ENCODE measurements at places on chromosomes 2 and 18.
A peak's percentile ranks its signal among the peaks of the same experiment; 100 is the strongest.

DNA sequence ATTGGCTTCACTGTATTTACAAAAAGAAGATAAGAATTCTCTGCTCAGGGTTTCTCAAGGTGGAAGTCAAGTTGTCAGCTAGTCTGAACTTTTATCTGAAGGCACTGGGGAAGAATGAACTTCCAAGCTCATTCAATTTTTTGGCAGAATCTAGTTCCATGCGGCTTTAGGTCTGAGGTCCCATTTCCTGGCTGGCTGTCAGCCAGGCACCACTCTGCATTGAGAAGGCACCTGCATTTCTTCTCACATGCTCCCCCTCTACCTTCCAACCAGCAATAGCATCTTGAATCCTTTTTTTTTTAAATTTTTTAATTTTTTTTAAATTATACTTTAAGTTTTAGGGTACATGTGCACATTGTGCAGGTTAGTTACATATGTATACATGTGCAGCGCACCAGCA is 46.2 kb upstream of the RPE start:
- no peak for DNase-seq

GRCh38 chr2:32482471-32482870 is 125.6 kb downstream of the BIRC6 start:
- no peak for DNase-seq

DNA sequence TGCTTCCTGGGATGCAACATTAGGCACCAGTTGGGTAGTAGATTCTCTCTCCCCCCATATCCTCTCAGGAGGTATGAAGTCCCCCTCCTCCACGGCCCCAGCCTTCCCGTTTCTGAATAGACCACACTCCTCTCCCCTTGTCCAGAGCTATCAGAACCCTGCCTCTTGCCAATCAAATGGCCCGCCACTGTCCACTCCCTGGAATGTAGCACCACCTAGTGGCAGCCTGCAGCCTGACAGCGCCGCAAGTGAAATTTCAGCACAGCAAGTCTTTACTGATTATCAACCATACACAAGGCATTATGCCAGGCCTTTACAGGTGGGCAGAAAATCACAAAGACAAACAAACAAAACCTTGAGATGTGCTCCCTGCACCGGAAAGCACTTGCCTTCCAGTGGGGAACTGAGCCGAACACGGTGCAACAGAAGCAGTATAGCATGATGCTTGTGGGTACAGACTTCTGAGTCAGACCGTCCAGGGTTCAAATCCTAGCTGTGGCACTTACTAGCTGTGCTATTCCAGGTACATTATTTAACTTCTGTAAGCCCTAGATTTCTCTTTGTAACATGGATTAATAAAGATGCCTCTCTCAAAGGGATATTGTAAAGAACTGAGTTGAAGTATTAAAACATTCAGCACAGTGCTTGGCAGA is 174.0 kb downstream of the SMAD2 start:
- DNase-seq = peak; percentile 68

- peak; percentile 36 for DNase-seq
Observed at GRCh38 chr2:6309415-6310255, 556.1 kb downstream of the CMPK2 start.

- no peak for DNase-seq
Observed at GRCh38 chr2:19456705-19457309, 98.4 kb upstream of the OSR1 start.

- DNase-seq = peak; percentile 42
Observed at GRCh38 chr2:129396980-129397599, 582.4 kb upstream of the RAB6C start.

- no peak for DNase-seq
Observed at GRCh38 chr2:32652555-32653209, 24.8 kb downstream of the TTC27 start.

- DNase-seq = no peak
Observed at GRCh38 chr2:98708396-98709186, 22.3 kb downstream of the MGAT4A start.

DNA sequence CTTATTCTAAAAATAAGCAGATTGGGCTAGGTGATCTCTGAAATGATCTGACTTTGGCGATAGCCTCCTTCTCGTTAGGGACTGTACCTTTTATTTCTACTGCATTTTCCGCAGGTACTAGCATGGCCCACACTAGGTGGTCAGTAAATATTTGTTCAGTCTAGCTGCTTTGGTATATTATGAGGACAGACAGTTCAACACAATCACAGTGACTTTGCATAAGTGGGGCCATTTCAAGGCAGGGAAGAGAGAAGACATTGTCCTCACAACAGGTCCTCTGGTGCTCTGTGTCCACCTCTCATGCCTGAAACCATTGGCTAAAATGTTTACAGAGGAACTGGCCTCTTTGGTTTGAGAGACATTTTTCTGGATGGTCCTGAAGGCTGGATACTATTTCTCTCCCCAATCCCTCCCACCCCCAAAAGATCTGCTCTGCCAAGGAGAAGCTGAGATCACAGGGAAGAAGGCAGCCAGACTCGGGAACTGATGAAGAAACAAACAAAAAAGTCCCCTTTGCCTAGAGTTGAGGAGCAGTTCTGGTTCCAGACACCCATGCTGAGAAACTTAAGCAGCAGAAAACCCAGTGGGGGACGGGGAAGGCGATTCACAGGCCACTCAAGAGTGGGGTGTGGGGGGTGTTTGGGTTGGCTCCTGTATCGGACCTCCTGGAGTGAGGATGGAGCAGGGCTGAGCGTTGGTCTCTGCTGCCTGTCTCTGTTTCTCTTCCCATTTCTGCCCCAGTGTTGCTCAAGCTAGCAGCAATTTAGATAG is 2.9 kb upstream of the TNP1 start:
- no peak for DNase-seq

GRCh38 chr2:8457699-8458502 is 224.0 kb upstream of the ID2 start:
- DNase-seq = no peak

DNA sequence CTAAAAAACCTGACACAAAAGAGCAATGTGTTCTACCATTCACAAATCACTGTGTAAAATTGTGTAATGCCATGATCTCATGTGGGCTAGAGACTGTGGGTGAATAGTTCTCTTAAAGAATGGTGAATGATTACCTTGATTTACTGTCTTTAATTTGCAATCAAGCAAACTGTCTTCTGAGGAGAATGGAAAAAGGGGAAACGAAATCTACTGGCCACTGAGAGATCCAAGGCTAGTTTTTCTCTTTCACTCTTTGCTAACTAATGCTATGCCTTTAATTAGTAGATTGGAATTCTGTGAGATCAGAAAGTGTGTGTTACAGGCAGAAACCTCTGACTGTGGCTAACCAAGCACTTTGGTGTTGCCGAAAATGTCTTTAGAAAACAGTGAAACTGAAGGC is 422.7 kb downstream of the TGIF1 start:
- DNase-seq = no peak

DNA sequence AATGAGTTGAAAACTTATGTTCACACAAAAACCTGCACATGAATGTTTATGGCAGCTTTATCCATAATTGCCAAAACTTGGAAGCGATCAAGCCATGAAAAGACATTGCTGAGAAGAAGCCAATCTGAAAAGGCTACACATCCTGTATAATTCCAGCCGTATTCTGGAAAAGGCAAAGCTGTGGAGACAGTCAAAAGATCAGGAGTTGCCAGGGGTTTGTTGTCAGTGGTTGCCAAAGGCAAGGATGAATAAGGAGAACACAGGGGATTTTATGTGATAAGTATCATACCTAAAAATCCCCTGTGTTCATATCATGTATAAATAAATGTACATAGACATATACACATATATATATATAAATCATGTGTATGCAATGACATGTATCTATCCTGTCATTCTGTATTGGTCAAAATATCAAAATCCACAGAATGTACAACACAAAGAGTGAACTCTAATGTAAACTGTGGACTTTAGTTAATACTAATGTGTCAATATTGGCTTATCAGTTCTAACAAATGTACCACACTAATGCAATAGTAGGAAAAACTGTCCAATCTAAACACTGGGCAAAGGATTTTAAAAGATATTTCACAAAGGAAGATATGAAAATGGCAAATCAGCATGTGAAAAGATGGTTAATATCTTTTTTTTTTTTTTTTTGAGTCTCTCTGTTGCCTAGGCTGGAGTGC is 75.8 kb downstream of the PTRHD1 start:
- no peak for DNase-seq

- no peak for DNase-seq
Observed at GRCh38 chr2:12227941-12228608, 481.6 kb downstream of the LPIN1 start.

DNA sequence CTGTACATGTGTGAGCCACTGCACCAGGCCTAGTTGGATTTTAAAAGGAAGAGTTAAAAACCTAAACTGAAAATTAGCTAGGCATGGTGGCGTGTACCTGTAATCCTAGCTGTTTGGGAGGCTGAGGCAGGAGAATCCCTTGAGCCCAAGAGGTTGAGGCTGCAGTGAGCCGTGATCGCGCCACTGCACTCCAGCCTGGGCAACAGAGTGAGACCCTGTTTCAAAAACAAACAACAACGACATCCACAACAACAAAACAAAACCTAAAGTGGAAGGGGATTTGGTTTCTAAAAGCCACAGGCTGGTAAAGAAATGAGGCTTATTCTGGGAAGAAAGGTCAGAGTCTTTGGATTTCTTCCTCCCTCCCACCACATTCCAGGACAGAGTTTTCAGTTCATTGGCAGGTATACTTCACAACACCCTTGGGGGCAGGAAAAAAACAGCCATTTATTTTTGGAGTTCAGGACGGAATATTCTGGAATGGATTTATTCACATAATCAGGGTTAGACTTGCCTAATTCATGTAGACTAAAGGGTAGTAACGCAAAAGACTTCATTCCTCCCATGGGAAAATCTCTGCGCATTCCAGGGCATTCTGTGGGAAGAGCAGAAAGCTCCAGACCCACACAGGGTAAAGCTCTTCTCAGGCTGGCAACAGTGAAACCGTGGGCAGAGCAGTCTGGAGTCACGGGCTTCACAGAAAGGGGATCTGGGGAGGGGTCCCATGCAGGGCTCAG is 34.9 kb downstream of the TEX44 start:
- no peak for DNase-seq

DNA sequence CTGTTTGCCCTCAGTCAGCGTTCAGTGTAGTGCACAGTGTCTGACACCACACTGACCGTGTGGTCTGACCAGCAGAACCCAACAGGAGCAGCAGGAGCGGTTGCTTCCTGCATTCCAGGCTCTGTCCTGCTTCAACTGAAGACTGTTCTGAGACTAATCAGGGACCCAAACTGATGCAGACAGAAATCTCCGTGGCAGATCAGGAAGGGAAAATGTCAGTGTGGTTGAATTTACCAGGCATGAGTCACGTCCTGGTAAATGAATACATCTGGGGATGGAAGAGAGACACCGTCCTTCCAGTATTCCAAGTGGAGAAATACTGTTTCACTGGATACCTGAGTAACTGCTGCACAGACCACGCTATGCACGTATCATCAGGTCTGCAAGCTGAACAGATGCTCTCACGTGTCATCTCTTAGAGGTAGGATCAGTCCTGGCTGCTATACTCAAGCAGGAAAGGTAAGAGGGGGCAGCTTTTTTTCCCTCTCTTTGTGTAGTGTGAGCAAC is 223.6 kb upstream of the EPAS1 start:
- no peak for DNase-seq

- DNase-seq = no peak
Observed at GRCh38 chr2:147559070-147559725, 285.6 kb upstream of the ACVR2A start.

DNA sequence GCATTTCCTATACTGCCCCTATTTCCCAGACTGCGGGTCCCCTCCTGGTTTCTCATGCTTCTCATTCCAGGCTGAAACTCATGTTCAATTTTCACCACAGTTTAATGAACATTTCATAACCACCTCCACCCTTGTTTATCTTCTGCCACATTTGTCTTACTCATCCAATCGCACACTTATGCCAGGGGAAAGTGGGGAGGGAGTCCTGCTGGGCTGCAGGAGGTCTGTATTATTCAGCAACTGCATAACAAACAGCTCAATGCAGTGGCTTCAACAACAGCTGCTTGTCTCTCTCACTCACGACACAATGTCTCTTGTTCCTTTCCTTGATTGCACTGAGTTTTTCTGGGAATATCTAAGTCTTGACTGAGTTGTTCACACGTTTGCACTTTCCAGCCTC is 106.0 kb downstream of the ZNF519 start:
- no peak for DNase-seq

- DNase-seq = no peak
Observed at GRCh38 chr18:48122376-48122775, 191.9 kb upstream of the SMAD2 start.

DNA sequence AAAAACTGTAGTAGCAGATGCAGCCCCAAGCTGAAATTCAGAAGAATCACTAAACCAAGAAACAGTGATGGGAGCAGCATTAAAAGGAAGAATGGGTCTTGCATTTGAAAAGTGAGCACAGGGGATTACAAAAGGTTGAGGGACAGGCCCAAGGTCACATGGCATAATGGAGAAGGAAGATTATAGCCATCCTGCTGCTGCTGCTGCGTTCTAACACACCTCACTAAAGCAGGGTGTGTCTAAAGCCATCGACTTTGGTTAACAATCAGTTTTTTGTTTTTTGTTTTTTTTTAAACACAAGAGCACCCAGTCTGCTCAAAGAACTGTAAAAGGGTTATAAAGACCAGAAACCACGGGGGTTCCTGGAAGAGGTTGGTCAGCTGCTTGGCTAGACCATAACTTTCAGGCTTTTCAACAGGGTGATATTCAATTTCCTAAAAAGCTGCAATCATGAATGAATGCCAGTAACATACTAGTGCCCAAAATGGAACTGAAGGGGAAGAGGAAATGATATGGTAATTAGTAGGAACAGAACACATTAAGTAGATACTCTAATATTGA is 102.6 kb downstream of the MYO5B start:
- DNase-seq = no peak

DNA sequence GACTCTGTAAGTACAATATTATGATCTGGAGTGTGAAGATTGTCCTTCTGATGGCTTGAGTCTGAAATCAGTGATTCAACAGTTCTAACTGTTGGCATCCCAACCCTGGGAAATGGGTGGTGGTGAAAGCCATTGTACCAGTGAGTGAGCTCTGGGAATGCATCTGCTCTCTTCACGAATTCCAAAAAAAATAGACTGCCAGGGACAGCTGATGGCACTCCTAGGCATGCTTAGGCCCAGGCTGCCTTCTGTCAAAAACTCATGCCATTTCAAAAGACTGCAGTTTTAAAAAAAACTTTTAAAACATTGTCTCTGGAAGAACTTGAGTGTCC is 20.3 kb downstream of the OXER1 start:
- no peak for DNase-seq

DNA sequence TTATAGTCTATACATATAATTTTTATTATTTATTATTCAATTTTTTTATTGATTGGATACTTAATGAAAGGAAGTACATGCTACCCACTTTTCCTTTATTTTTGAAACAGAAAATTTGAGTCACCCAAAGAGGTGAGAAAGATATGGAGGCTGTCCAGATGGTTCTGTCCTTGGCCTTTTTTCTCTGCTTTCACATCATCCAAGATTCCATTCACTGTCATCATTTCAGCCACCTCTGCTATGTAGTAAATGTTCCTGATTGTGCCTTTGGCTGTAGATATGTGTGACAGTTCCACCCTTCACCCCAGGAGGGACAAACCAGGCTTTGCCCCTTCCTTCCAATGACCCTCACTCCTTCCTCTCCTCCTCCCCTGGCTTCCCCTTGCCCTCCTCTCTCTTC is 675.7 kb upstream of the ID2 start:
- DNase-seq = no peak

- peak; percentile 59 for DNase-seq
Observed at GRCh38 chr2:95231723-95232122, 24.4 kb downstream of the ZNF892 start.

GRCh38 chr18:44186001-44186400 is 494.7 kb upstream of the SETBP1 start:
- DNase-seq = no peak

GRCh38 chr2:143333168-143333791 is 204.1 kb downstream of the ARHGAP15 start:
- DNase-seq = no peak
